NCI-H748 treated with DMSO at 0.1 percent for 48 hours (cell line): ENCODE measurements at places on chromosomes 4 and X.

DNA sequence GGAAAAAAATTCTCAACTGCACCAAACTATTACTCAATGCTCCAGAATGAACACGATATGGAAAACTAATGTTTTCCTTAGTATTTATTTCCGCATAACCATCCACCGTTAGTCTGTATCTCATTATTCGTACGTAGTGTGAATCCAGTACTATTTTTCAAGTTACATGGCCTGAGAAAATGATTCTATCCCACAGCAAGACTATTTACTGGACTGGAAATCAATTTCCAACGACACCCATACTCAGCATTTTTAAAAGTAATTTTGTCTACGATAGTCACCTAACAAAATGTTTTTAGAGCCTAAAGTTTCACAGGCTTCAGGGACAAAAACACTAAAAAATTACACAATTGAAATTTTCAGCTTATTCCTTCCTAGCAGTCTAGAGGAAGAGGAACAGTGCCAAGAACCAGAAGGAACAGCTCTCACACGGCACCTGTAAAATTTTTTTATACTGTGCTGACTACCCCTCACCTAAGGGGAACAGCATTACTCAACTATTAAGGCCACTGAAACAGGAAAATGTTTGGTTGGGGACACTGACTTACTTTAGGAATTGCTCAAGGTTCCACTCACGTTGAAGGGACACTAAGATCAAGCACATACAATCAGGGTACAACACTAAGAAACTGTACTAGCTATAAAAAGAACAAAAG lies 9.6 kb downstream of the UBE2D3 start:
- DNase-seq = no peak

DNA sequence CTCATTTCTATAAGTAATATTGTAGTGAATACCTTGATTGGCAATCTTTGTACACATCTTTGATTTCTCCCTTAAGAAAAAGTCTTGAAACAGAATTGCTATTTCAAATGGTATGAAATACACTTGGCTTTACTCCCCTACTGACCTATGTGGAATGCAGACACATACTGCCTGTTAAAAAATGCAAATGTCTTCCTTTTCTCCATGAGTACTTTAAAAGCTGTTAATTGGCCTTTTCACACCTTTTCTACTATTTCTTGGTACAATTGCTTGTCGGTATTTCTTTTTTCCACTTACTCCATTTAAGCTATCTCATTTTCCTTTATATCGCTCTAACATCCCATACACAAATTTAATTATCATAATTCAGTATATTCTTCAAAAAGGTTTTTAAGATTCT lies 87.2 kb downstream of the FRYL start:
- DNase-seq = no peak

GRCh38 chrX:1025413-1025812 lies 187.0 kb downstream of the CRLF2 start:
- no peak for DNase-seq

GRCh38 chr4:1410491-1411325 lies 4.5 kb upstream of the NKX1-1 start:
- DNase-seq = no peak

- DNase-seq = no peak
Observed at GRCh38 chr4:13327991-13328390, 156.1 kb downstream of the RAB28 start.

GRCh38 chr4:101217353-101218031 lies 129.8 kb downstream of the PPP3CA start:
- no peak for DNase-seq

GRCh38 chr4:121943941-121944340 lies 7.9 kb downstream of the TRPC3 start:
- no peak for DNase-seq

- no peak for DNase-seq
Observed at GRCh38 chrX:51894697-51895336, 1.4 kb downstream of the MAGED1 start.

DNA sequence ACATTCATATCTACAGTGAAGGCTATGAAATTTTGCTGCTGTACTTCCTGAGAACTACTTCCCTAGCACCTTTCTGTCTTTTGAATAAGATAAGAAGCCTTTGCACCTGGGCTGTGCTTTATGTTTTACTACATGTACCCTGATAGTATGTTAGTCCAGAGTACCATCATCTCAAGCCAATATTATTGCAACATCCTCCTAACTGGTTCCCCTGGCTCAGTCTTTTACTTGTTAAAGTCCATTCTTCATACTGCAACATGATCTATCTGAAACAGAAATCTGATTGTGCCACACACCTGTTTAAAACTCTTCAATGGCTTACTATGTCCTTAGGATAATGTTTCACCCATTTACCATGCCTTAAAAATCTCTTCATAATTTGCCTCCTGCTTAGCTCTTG lies 102.3 kb downstream of the AGTR2 start:
- DNase-seq = no peak

DNA sequence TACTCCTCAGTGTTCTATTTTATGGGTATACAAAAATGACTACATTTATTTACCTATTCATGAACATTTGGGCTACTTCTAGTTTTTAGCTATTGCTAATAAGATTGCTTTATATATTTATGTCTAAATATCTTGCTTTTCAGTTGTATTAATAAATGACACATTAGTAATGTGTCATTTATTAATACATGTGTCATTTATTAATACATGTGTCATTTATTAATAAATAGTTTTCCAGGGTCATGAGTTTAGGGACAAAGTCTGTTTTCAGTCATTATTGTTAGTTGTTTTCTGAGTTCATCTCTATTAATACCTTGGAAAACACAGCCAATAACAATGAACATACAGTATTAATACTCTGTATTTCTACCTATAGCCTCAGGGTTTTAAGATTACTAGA lies 1630.7 kb upstream of the IGFBP7 start:
- DNase-seq = no peak

DNA sequence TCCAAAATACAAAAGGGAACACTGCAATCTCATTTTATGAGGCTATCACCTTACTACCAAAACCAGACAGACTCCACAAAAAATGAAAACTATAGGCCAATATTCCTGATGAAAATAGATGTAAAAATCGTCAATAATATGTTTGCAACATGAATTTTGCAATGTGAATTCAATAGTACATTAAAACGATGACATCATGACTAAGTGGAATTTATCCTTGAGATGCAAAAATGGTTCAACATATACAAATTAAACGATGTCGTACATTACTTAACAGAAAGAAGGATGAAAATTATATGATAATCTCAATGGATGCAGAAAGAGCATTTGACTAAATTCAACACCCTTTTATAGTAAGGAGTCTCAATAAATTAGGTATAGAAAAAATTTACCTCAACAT lies 123.0 kb downstream of the AREG start:
- DNase-seq = no peak

- no peak for DNase-seq
Observed at GRCh38 chr4:183429489-183429888, 14.9 kb upstream of the CDKN2AIP start.

DNA sequence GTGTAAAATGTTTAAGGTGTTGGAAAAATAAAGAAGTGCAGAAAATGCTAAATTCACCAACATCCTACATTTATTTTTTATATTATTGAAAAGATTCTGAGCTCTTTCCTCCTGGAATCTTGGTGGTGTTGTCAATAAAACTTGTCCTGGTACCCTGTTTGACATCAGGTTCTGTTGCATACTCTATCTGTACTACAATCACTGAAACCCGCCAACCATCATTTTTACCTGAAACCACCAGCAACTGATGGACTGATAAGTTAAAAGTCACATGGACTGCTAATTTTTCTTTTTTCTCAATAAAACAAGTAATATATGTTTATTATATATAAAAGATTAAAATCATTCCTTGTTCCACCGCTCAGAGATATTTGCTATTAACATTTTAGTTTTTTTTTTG lies 23.4 kb downstream of the STAP1 start:
- DNase-seq = no peak

- DNase-seq = no peak
Observed at GRCh38 chrX:3244955-3245354, 101.5 kb downstream of the MXRA5 start.

- no peak for DNase-seq
Observed at GRCh38 chr4:152044331-152045036, 283.7 kb upstream of the GATB start.

DNA sequence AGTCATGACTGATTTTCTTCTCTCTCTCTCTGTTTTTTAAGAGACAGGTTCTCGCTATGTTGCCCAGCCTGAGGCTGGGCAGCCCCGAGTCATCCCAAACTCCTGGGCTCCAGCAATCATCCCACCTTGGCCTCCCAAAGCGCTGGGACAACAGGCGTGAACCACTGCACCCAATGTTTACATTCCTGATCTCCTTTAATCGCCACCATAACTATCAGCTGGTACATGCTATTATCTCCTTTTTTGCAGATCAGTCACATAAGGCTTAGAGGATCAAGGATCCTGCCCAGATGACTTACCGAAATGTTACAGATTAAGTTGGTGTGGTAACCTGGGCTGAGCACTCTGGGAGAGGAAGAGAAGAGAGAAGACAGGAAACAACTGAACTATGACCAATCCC lies 1.5 kb upstream of the USP46 start:
- DNase-seq = no peak

DNA sequence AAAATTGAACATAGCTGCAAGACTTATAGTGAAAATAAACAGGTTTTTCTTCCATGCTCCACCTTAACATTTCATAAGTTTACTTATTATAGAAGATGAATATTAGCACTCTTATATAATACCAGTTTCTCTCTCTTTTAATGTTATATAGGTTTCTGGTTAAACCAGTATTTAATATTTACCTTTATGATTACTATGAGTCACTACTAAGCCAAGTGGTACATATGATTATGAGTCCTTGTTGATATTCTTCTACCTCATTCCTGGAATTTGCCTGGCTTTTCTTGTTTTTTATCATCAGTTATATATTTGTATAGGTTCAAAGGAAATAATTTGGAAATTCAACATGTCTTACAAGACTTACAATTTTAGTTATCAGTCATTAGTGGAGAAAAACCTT lies 89.9 kb upstream of the MAOA start:
- DNase-seq = no peak

- DNase-seq = no peak
Observed at GRCh38 chrX:112012360-112012759, 70.2 kb downstream of the TRPC5 start.

GRCh38 chr4:82969414-82969813 lies 41.2 kb downstream of the LIN54 start:
- no peak for DNase-seq

GRCh38 chr4:89703829-89704590 lies 133.0 kb downstream of the SNCA start:
- DNase-seq = no peak

DNA sequence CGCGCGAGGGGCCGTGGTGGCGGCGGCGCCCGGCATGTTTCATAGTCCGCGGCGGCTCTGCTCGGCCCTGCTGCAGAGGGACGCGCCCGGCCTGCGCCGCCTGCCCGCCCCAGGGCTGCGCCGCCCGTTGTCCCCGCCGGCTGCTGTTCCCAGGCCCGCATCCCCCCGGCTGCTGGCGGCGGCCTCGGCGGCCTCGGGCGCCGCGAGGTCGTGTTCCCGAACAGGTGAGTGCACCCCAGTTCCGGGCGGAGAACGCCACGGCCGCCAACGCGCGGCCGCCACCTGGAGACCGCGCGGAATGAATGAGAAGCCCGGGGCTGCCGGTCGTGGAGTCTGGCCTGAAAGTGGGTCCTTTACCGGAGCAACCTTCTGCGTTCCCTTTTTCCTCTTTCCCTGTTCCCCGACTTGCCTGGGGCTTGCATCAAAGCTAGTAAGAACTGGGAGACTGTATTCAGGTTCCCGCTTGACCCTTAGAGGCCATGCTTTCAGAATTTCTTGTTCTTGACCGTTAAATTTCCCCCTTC lies 429 bp downstream of the NOCT start:
- no peak for DNase-seq

- DNase-seq = no peak
Observed at GRCh38 chr4:27946799-27947198, 1086.2 kb downstream of the STIM2 start.

GRCh38 chr4:7788193-7788592 lies 151.5 kb downstream of the AFAP1 start:
- no peak for DNase-seq

- no peak for DNase-seq
Observed at GRCh38 chr4:135718019-135718418, 1516.4 kb upstream of the PABPC4L start.

GRCh38 chrX:18620349-18620748 lies 51.6 kb downstream of the RS1 start:
- DNase-seq = no peak

GRCh38 chrX:80572636-80573035 lies 152.4 kb downstream of the TENT5D start:
- DNase-seq = no peak

DNA sequence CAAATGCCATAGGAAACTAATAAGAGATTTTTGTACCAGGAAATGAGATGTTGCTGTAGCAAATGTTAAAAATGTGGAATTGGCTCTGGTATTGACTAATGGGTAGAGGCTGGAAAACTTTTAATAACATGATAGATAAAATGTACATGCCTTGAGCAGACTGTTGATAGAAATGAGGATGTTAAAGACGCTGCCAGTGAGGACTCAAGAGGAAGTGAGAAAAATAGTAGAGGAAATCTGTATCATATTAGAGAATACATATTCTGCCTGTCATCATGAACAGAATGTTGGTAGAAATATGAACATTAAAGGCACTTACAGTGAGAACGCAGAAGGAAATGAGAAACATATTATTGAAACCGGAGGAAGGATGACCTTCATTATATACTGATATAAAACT lies 577.2 kb upstream of the HTR2C start:
- DNase-seq = no peak

DNA sequence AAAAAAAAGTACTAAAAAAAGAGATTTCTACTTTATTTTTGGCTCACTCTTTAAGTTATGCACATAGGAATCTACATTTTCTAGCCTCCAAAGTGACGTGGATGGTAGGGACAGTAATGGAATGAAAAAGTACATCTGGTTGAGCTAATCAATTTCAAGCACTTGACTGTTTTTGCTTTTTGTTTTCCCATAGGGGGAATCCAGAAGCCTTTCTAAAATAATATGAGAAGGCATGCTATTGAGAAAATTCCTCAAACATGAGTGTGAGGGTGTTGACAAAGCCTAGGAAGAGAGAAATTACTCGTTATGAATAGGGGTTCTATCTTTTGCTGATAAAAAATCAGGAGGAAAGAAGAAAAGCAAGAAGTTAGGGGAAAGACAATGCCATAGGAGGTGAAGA lies 242.5 kb upstream of the PUDP start:
- DNase-seq = no peak

GRCh38 chrX:118183606-118184005 lies 67.0 kb upstream of the KLHL13 start:
- no peak for DNase-seq

- DNase-seq = no peak
Observed at GRCh38 chrX:22730542-22730941, 269.2 kb upstream of the DDX53 start.
